Activated naive CD4-positive, alpha-beta T cell (primary cell): ENCODE measurements at places on chromosomes 5 and 9.

DNA sequence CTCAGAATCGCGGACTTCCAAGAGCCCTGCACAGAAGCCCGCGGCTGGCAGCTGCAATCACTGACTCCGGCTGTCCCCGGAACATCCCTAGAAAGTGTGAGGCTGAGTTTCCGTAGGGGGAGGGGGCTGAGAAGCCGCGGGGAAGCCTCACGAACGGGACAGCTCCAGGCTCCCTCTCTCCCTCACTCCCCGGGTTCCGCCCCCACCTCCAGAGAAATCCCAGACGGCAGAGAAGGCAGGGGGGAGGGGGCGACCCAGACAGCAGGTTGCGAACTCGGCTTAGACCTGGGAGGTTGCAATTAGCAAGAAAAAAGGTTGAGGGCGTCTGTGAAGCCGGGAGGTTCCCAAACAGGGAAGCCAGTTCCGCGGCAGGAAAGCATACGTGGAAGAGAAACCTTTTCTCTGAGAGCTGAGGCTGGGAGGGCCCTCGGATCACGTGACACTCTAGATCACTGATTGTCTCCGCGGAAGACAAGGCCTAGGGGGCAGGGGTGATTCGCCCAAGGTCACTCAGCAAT lies 73.8 kb upstream of the CPLX2 start:
- no peak for DNase-seq

DNA sequence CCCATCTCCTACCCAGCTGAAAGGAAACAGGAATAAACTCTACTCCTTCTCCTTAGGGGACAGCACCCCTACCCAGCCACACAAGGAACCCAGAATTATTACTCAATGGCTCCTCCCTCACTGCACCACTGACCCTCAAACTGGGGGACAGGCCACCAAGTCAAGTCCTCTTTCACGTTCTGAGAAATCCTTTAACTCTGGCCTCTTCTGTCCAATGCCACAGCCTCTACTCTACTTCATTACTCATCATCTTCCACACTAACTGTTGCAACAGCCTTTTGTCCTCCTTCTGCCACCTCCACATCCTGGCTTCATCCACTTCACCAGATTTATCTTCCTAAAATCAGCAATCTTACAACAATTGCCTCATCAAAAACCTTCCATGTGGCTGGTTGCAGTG lies 6.8 kb downstream of the TTC39B start:
- DNase-seq: no peak

- DNase-seq: no peak
Measured at GRCh38 chr9:91920630-91921350, 29.2 kb downstream of the ROR2 start.

DNA sequence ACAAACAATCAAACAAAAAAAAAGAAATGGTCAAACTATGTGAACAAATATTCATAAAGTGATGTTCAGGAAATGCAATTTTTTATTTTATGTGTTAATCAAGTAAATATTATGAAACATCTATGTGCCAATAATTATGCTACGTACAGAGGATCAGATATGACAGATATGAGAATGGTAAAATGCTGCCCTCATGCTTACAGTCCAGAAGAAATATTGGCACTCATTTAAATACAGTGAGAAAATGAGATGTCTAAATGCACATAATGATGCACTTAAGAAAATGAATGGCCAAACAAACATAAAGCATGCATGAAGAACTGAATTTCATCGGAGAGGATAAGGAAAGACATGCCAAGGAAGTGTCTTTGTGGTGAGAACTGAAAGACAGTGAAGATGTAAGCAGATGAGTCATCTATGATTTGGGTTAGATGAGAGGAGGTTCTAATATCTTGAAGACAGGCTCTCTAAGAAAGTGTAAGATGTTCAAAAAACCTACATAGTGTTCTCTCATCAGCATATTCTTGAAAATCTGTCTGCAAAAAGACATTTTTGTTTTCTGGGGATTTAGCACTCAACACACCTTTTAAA lies 1231.1 kb upstream of the ACO1 start:
- no peak for DNase-seq

DNA sequence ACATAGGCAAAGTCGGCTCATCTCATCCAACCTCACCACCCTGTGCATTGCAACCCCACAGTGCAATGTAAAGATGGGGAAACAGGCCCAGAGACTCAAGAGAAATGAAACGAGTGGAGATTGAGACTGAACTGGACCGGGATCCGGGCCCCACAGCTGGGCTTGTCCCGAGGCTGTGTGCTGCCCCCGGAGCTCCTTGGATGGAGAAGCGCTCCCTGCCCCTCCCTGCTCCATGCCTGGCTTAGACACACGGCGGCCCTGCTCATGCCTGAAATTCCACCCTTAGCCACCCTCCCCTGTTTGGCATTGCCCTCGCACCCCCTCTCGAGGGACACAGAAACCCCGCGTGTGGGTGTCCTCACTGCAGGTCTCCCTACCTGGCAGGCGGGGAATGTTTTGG lies 27.2 kb upstream of the FCN1 start:
- DNase-seq: no peak

DNA sequence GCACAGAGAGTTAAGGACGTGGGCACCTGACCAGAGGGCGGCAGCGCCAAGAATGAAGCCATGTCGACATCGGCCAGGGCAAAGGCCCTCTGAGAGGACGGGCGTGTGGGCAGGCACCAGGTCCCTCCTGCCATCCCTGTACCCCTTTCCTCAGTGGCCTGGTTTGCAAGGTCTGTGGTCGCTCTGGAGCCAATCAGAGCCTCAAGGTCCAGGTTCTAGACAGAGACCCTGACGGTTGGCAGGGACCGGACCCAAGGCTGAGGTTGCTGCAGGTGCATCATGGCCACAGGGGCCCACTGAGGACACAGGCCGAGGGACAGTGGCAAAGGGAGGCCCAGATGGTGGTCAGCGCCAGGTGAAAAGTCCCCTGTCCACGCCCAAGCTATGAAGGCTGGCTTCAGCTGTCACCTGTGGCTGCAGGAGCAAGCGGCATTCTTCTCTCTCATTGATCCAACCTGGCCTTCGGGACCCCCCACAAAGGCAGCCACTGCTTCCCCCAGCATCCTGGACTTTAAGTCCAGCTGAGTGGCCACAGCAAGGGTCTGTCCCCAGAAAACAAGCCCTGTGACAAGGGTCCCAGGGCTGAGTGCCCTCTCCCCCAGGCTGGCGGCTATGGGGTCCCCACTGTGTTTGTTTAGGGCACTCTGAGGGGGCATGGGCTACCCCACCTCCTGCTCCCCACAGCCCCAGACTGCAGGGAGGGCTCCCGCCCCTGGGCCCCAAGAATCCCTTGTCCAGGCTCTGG lies 48.9 kb downstream of the VAV2 start:
- no peak for DNase-seq
